ENCODE measurements at places on chromosomes 6 and 20. TPM values are rescaled to one million over a fixed set of nuclear protein-coding genes. Genes with fewer than 3 reads are reported as not detected.

Gene MUC21
- not detected for total RNA-seq

Gene BPIFB4
- not detected for total RNA-seq

Gene MLN
- total RNA-seq = not detected

Gene LHFPL5
- total RNA-seq = not detected

Gene GABRR1
- total RNA-seq = not detected

Gene CLIC5
- total RNA-seq = not detected

Gene TMEM242
- 4.7 TPM for total RNA-seq

Gene ZC3H12D
- not detected for total RNA-seq

Gene TULP1
- not detected for total RNA-seq

Gene RSPO3
- total RNA-seq = 0.36 TPM

Gene OOEP
- not detected for total RNA-seq

Gene TAGAP
- total RNA-seq = not detected

Gene HLA-DOB
- total RNA-seq = 0.34 TPM

Gene SLC17A2
- total RNA-seq = not detected

Gene RBBP8NL
- total RNA-seq = not detected

Gene ULBP1
- not detected for total RNA-seq

Gene CRIP3
- 0.73 TPM for total RNA-seq

Gene ZNF334
- total RNA-seq = 4.0 TPM

Gene BMP5
- under 0.01 TPM for total RNA-seq

Gene APCDD1L
- not detected for total RNA-seq

Gene OXT
- not detected for total RNA-seq

Gene GNRH2
- 0.67 TPM for total RNA-seq

Gene ZNF165
- total RNA-seq = 0.67 TPM

Gene IPCEF1
- 0.36 TPM for total RNA-seq

Gene NKAIN4
- total RNA-seq = 0.33 TPM

Gene ANKRD66
- total RNA-seq = not detected

Gene PTCHD4
- total RNA-seq = 1.5 TPM

Gene TP53TG5
- not detected for total RNA-seq

Gene METTL24
- not detected for total RNA-seq

Gene TGM2
- total RNA-seq = 13.4 TPM

Gene SYCP2L
- total RNA-seq = not detected

Gene RNF39
- not detected for total RNA-seq

Gene ADGB
- not detected for total RNA-seq

Gene FAM209B
- 0.73 TPM for total RNA-seq

Gene FAXC
- 14.5 TPM for total RNA-seq

Gene L3MBTL1
- 26.5 TPM for total RNA-seq

Gene DACT2
- total RNA-seq = not detected

Gene USP49
- 2.8 TPM for total RNA-seq

Gene NCOA7
- total RNA-seq = 24.0 TPM

Gene PKIB
- total RNA-seq = 20.7 TPM

Gene ZFP57
- not detected for total RNA-seq

Gene HLA-DQB1
- not detected for total RNA-seq

Gene SEL1L2
- total RNA-seq = not detected

Gene SNAP25
- total RNA-seq = 2.3 TPM

Gene CLPSL2
- not detected for total RNA-seq

Gene CYP21A2
- not detected for total RNA-seq

Gene SCUBE3
- total RNA-seq = 0.36 TPM

Gene SAMD3
- total RNA-seq = not detected

Gene EEF1A2
- not detected for total RNA-seq
